ENCODE measurements at places on chromosomes 2 and 18.

DNA sequence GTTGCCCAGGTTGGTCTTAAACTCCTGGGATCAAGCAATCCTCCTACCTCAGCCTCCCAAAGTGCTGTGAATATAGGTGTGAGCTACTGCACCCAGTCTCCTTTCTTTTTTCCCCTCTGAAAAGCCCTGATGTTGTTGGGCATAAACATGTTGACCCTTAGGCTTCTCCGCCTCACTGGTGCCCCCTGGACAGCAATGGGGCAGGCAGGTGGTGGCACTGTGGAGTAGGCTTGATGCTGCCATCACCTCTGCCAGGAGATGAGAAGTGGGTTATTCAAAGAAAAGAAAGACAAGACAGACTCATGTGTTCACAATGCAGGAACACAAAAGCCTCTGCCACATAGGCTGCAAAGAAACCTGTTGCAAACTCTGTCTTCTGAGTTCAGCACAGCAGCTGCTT is 169.9 kb downstream of the EN1 start:
- DNase-seq: no peak

DNA sequence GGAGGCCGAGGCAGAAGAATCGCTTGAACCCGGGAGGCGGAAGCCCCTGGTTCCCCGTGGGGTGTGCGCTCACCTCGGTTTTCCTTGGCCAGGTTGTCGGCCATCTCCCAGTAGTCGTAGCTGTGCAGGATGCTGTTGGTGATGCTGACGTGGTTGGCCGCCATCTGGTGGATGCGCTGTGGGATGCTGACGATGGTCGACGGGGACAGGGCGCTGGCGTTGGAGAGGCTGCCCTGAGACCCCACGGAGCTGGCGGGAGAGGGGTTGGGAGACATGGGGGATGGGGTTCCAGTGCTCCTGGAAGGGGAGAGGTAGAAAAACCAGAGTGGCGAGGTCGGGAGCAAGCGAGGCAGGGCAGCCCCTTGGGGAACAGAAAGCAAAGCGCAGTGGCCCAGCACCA is 64.4 kb upstream of the REV1 start:
- no peak for DNase-seq

DNA sequence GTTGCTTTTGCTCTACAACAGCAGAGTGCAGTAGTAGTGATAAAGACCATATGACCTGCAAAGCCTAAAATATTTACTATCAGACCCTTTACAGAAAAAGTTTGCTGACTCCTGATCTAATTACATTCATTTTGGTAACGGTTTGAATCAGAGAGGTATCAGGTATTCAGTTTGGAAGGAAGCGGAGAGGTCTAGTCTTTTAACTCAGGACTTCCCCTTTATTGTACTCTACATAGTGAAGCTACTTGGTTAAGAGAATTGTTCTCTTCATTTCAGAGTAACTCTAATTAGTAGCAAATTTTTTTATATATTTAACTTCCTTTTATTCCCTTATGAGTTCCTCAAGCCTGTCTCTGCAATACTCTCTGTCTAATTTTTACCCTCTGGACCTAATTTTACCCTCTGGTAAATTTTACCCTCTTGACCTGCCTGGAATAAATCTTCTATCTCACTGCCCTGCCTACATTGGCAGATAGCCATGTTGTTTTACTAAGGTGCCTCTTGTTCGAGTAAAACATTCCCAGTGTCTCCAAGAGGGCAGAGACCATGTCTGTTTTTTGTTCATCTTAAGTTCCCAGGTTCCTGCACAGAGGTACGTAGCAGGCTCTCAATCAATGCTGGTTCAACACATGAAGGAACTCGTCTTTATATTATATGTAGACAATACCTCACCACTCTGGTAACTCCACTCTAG is 170.6 kb downstream of the DNAH6 start:
- no peak for DNase-seq

DNA sequence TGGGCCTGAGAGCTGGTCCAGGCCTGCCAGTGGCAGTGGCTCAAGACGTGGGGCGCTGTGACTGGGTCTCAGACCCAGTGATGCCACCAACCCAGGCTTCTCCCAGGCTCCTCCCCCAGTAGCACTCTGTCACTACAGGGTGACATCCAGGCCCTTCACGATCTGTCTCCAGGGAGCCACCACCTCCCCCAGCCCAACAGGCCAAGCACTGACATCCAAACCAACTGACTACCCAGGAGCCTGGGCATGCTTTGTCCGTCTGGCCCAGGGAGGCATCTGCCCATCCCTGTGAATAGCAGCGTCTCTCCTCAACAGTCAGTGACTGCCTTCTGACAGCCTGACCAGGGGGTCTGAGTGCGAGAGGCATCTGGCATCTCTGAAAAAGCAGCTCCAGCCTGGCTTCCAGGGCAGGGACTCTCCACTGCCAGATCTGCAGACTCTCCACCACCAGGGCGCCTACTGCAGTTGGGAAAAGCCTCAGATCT is 13.0 kb downstream of the TEX44 start:
- peak; percentile 55 for DNase-seq

DNA sequence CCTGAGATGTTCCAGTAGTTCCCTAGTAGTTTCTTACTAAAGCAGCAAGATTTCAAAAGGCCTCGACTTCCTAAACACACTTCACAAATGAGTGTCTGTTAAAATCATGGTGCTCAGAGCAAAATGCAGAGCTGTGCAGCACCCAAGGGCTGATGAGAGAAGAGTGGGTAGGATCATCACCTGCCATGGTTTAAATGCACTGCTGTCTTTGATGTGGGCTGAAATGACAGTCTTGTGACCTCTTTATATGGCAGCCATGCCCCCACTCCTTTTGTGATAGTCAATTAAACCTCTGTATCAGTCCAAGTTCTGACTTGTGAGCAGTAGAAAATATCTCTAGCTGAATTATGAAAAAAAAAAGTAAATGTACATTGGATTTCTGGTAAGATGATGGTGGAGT is 107.1 kb downstream of the TFCP2L1 start:
- no peak for DNase-seq

DNA sequence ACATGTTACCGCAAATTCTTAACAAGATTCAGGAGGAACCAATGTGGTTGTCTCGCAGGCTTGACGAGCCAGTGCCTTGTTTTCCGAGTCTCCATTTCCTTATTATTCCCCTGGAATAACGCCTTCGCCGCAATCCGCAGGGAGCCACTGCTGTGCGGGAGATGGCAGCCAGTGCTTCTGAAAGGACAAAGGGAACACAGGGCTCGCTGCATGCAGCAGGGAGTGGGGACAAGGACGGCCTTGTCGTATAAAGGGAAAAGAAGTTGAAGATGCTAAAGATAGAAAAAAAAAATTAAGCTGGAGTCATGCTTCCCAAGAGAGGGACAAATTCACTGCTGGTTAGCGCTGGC is 221.4 kb downstream of the NDUFA10 start:
- no peak for DNase-seq

DNA sequence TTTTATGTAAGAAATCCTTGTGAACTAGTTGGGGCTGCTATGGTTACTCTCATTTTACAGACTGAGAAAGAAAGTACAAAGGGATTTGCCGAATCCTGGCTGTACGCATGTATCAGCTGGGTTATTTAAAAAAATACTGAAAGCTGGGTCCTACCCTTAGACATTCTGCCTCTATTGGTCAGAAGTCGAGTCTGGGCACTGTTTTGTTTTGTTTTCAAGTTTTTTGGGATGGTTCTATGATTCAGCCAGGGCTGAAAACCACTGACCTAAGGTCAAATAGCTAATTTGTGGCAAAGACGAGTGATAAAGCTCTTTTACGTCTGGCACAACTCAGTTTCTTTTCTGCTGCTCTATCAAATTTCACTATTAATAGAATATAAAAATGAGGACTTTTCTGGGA is 5.9 kb upstream of the SLC8A1 start:
- DNase-seq: no peak

- DNase-seq: no peak
Observed at GRCh38 chr18:3245185-3245564, 2.4 kb upstream of the MYL12A start.

GRCh38 chr18:58015065-58015780 is 28.8 kb upstream of the NEDD4L start:
- DNase-seq: no peak

GRCh38 chr2:73292316-73292905 is 937 bp downstream of the EGR4 start:
- no peak for DNase-seq

Measured in ovary (tissue), 10 donors.